ENCODE measurements at places on chromosomes 1 and 21.

DNA sequence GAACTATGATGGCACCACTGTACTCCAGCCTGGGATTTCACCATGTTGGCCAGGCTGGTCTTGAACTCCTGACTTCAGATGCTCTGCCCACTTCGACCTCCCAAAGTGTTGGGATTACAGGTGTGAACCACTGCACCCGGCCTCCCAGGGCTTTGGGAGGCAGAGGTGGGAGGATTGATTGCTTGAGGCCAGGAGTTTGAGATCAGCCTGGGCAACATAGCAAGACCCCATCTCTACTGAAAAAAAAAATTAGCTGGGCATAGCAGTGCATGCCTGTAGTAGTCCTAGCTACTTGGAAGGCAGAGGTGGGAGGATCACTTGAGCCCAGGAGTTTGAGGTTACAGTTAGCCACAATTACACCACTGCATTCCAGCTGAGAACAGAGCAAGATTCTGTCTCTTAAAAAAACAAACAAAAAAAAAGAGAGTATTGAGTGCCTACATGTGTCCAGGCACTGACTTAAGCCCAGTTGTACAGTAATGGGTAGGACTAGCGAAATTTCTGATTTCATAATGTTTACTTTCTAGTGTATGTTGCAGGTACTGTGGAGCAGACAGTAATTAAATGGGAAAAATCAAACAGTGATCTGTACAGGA lies 4.2 kb downstream of the MANEAL start:
- DNase-seq = peak; percentile 38

GRCh38 chr1:7902478-7903085 lies 38.1 kb downstream of the TNFRSF9 start:
- DNase-seq = peak; percentile 65

DNA sequence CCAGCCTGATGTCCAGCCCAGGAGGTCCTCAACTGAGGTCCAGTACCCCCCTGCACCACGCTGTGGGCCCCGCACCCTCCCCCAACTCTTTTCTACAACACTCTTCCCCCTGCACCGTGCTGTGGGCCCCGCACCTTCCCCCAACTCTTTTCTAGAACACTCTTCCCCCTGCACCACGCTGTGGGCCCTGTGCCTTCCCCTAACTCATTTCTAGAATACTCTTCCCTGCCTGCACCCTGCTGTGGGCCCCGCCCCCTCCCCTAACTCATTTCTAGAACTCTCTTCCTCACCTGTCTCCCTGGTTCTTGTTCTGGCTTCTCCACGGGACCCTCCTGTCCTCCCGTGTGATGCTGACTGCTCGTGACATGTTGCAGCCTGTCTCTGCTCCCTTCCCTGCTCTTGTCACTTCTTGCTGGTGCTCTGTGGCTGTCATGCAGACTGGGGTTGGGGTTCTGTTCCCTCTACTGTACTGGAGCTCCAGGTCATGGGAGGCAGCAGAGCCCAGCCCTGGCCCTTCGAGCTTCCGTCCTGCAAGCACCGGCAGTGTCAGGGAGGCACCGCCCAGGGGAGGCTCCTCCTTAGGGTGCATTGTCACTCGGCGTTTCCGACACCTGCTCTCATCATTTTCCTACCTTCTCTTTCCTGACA lies 160.1 kb upstream of the COL6A1 start:
- DNase-seq = no peak

DNA sequence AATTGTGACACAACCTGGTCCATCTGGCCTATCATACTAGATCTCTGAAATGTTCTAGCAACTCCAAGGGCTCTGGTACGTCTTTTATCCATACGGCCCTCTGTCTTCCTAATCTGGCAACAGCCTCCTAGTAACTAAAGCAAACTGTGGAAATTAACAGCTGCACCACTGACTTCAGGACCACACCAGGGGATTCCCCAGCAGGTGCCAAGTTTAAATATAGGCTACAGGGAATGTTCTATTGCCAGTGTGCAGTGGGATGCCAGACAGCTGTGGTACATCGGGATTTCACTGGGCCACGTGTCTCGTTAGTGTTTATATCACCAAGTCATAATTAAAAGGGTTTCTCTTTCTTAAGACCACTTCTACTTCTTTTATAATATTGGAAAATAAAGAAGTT lies 94.3 kb downstream of the RGS2 start:
- DNase-seq = peak; percentile 11

- DNase-seq = peak; percentile 68
Observed at GRCh38 chr1:112457955-112458354, 50.8 kb upstream of the WNT2B start.

GRCh38 chr1:232743999-232744398 lies 61.2 kb upstream of the MAP10 start:
- no peak for DNase-seq

- peak; percentile 50 for DNase-seq
Observed at GRCh38 chr1:56139836-56140235, 439.5 kb downstream of the PLPP3 start.

DNA sequence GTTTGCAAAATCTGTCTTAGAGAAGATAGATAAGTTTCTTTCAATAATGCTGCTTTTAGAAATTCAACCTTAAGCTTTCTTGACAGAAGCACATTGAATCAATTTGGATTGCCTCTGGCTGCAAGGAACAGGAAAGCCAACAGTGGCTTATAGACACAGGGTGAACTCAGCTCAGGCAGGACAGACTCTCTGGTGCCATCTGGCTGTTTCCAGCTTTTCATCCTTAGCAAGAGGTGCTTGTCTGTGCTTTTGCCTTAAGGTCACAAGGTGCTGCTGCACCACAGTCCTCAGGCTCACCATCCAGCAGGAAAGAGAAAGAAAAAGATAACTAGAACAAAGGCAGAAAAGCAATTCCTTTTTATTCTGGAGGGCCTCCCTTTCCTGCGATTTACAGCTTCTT lies 93.7 kb upstream of the ETS2 start:
- DNase-seq = peak; percentile 41

DNA sequence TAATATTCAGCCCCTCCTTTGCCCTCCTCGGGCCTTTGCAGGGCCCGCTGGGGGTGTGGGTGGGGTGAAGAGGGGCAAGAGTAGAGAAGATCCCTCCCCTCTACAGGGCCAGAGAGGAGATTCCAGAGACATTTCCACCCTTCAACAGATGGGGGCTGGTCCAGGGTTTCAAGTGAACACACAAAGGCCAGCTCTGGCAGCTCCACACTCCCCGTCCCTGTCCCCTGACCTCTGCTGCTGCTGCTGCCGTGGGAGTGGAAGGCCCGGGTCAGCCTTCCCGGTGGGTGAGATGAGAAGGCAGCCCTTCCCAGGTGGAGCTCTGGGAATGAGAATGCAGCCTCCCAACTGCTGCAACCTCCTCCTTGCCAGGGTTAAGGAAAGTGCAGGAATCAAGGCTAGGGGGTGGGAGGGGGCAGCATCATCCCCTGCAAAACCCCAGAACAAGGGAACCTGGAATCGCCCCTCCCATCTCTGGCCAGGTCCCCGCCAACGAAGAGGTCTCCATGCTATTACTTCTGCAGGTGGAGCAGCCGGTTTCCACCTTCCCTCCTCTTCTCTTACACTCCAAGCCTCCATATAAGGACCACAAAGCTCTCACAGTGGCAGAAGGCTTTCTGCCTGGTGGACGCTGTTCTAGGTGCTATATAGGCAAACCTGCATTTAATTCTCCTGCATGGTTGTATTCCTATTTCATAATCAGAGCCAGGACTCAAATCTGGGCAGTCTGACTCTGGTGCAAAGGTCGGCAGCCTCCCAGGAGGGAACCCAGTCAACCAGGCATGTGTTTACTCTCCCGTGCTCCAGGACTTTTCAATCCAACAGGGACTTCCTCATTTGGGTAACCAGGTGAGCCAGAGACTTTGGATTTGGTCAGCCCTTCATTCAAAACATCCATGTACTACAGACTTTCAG lies 22.9 kb upstream of the ARHGEF10L start:
- no peak for DNase-seq

DNA sequence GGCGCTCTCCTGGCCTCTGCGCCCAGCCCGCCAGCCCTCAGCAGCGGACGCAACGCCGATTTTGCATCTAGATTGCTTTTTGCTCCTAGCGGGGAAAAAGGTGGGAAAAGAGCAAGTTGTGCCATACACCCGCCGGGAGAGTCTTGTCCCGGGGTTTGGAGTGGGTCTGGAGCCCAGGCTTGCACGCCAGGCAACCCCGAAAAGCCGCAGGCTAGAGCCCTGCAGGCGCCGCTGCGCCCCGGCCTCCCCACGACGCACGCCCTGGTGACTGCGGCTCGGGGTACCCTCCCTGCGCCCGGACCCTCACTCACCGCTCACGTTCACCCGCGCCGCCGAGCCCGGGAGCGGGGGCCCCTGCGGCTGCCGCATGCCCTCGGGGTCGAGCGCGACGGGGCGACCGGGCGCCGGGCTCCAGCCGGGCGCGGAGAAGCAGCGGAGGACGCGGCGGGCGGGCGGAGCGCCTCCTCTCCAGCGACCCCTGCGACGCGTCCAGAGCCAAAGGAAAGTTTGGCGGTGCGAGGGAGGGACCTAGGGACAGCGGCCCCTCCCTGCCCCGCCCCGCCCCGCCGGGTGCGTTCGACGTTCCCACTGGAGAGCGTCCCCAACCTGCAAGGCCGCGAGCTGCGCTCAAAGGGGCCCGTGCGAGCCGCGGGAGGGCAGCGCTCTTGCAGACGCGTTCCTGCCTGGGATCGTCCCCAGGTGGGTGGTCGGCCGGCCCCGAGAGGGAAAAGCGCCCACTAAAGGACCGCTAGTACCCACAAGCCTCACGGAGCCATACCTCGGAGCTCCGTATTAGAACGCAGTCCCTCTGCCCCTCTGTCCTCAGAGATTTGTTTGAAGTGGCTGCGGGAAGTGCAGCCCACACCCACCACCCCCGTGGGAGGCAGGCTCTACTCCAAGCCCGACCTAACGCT lies at the start of gene LPAR3:
LPAR3 (minus strand) TSS at position 502 of the 914 bp plus-strand sequence. CDS start 27,086 bp downstream, outside the sequence.
- DNase-seq = no peak

DNA sequence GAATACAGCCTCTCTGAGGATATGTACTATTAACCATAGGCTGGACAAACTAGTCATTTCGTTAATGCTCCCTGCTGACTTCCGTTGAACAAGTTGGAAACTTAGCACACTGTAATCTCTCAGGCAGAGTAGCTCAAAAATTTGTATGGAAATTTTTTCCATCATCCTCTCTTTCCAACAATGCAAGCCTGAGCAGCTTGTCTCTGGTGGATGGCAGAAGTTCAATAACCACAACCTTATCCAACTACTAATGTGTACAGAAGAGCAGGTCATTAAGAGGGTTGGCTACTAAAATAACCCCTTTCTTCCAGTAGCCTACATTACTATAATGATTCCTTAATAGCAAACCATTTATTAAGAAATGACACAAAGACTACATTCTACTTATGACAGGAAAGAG lies 262.3 kb downstream of the NFIA start:
- DNase-seq = no peak

DNA sequence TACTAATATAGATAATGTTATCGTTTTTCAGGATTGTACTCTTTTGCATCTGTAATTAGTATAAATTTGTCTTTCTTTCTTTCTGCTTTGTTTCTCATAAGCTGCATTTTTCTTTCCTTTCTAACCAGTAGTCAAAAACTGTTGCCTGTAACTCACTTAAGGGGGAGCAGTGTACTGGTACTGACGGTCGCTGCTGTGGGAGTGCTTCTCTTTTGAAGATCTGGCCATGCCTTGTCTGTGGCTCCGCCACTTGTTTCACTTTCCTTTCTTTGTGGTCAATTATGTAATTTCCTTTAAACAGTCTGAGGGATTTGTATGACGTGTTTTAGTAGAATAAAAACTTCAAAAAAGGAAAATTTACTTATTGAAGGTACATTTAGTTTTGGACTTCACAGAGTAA lies 37.0 kb downstream of the MIA3 start:
- no peak for DNase-seq

GRCh38 chr1:76254104-76255030 lies 179.8 kb downstream of the ST6GALNAC3 start:
- DNase-seq = peak; percentile 74

- DNase-seq = no peak
Observed at GRCh38 chr21:44290327-44291077, 4.8 kb downstream of the AIRE start.

GRCh38 chr1:32241001-32241763 lies 5.8 kb upstream of the FAM167B start:
- DNase-seq = peak; percentile 58

DNA sequence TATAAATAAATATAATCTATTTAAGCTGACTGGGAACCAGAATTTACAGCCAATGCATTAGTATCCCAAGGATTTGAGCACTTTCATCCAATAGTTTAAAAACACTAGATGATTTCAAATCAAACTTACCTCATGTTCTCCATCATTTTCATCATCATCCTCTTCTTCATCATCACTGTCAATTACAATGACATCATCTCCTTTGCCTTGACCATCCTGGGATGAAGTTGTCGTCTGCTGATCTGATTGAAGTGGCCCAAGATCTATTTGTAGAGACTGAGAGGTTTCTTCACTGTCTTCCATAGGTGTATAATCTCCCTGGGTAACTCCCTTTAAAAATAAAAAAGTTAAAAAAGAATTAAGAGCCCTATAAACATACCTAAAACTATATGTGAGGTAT lies 47.7 kb downstream of the TPR start:
- no peak for DNase-seq

DNA sequence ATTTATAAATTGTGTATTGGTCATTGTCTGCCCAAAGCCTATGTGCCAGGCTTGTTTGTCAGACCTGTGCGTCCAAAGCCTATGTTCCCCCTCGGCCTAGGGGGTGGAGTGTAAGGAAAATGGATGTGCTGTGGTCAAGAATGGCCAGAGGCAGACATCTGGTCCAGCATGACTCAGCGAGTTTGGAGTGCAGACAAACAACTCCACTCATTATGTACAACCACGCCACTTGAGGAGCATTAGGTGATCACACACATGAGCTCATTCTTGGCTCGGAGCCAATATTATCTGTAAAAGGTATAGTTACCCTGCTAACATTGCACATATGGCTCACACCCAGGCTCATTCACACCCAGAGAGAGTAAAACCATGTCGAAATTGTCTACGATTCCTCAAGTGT lies 1047.6 kb upstream of the ADGRL4 start:
- DNase-seq = peak; percentile 98

DNA sequence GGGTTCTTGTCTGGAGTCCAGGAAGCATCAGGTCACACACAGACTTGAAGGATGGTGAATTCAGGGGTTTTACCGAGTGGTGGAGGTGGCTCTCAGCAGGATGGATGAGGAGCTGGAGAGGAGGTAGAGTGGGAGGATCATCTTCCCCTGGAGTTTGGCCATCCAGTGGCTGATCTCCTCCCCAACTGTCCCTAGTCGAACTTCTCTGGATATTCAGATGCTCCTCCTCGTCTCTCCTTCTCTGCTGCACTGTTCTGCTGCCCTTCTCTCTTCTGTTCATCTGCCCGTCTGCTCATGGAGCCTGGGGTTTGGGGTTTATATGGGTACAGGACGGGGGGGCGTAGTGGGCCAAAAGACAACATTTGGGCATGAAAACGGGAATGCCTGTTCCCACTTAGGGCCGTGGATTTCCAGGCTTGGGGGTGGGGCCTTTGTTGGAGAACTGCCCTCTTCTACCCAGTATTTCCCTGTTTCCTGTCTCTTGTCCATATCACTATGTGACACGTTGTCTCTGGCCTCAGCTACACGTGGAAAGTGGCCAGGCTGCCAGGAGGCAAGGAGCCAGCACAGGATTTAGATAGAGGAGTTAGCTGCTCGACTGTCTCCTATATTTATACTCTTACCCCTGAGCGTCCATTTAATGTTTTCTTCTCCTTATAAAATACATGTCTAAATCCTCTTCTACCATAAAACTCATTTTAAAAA lies 76.7 kb downstream of the SIPA1L2 start:
- peak; percentile 36 for DNase-seq

- no peak for DNase-seq
Observed at GRCh38 chr1:195909061-195909460, 699.2 kb downstream of the KCNT2 start.

- DNase-seq = no peak
Observed at GRCh38 chr1:29933067-29933466, 696.7 kb downstream of the PTPRU start.

Data from fibroblast of lung (primary cell).